NCI-H748 treated with DMSO at 0.1 percent for 48 hours (cell line): ENCODE measurements at places on chromosomes 16 and 17.

GRCh38 chr17:164303-165235 is 16.9 kb downstream of the DOC2B start:
- peak; percentile 30 for DNase-seq

DNA sequence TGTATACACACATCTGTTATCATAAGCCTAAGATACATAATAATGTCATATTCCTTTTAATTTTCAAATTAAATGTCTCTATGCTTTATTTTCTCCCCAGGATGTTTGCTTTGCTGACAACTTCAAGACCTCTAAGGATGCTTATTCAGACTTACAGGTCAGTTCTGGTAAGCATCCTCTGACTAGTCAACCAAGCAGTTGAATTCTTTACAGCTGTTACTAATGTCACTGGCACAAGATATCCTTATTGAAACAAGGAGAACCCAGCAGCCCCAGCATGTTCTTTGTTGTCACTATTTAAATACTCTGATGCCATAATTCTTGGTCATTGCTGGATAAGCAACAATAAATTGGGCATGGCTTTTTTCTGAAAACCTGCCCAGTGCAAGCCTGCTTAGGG is 232.3 kb upstream of the PMFBP1 start:
- DNase-seq = no peak

DNA sequence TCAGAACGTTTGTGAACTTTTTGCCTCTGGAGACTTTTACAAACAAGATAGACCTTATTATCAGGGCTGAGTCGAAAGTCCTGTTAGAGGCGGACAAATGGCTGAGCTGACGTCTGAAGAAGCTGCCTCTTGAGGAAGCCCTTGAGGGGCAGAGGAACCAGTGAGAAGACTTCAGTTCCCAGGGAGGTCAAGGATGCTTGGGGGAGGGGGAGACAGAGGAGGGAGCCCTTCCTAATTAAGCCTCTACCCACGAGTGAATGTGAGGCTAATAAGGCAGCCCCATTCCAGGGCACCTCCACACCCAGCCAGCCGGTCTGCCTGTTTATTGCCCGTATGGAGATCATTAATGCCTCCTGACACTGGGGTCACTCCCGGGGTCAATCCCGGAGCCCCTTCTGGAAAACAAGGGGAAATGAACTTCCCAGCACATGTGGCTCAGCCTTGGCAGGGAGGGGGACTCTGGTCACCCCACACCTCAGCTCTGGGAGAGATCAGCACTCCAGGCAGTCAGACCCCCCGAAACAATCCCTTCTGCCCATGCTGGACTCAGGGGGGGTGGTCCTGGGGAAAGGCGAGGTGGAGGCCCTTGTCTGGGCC is 9.2 kb upstream of the TBX4 start:
- no peak for DNase-seq

- no peak for DNase-seq
Observed at GRCh38 chr17:55577687-55578086, 66.4 kb upstream of the SMIM36 start.

DNA sequence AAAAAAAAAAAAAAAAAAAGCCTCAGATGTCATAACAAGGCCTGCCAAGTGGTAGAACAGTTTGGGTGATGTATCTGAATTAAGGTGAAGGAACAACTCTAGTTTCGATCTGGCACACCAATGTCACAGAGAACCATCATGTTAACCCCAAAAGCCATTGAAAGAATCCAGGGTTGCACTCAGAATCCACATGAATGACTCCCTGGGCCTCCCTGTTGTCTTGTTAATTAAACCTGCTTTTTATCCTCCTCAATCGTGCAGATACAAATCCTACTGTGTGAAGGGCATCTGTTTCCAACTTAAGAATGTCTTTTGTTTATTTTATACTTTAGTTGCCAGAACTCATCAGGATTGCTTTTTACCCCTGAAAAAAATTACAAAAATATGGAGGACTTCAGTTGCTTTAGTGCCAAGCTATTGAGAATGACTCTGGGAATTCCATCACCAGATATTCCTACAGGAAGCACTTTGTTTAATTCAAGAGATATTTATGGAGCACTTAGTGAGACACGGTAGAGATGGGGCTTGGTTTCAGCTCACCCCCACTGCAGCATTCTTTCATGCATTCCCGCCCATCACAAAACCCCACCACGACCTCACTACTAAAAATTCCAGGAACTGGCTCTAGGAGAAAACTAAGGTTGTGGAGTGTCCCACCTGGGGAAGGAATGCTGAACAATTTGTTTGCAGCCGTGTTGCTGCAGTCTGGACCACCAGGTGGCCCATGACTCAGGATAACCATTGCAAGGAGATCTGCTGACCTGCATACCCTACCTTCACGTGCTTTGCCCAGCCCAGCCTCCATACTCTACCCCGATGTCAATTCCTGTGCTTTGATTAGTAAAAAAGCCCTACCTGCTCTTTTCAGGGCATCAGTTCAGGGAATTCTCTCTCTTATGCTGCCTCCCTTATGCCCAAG is 63.8 kb upstream of the GPRC5B start:
- no peak for DNase-seq

GRCh38 chr17:50715471-50715870 is 3.9 kb upstream of the LUC7L3 start:
- no peak for DNase-seq

- no peak for DNase-seq
Observed at GRCh38 chr17:74123866-74124444, 79.5 kb upstream of the RPL38 start.

GRCh38 chr16:19853742-19854542 is 30.7 kb downstream of the GPRC5B start:
- DNase-seq = no peak

DNA sequence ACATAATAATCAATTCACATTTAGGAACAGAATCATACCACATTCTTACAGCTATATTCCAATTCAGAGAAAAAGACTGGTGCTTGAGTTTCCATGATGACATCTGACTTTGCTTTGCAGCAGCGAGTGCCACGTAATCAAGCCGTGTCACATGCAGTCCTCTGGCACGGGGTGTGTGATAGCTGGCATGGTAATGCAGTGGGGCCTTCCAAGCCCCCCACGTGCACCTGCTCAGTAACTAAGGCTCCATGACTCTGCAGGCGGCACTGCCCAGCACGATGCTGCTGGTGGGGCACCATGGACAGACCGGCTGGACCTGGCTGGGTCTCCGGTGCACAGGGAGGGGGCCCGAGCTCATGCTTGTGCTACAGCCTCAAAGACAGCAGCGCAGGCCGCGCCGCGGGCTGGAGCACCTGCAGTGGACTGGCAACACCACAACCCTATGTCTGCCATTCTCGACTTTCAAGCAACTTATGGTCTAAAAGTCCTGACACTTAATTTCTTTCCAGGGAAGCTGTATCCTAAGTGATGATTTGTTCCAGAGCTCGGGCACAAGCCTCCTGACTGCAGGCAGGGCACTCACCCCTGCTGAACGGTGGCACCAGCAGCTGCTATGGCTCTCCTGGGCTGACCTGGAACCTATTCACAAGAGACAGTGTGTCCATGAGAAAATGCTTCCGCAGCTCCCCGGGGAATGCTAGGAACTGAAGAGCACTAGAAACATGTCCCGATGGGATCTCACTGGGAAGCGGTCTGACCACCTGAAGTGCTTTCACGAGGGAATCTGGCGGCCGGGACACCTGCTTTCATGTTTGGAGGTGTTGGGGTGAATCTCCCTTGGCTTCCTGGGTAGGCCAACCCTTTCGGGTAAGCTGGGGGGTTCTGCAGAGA is 99.5 kb upstream of the DNAH17 start:
- DNase-seq = no peak

GRCh38 chr17:17231621-17232302 is 5.2 kb downstream of the FLCN start:
- DNase-seq = no peak
